Tibial nerve (tissue), 4 donors: ENCODE measurements at places on chromosomes 3 and 15. TPM values are rescaled to one million over a fixed set of nuclear protein-coding genes. Genes with fewer than 3 reads are reported as not detected.

DNA sequence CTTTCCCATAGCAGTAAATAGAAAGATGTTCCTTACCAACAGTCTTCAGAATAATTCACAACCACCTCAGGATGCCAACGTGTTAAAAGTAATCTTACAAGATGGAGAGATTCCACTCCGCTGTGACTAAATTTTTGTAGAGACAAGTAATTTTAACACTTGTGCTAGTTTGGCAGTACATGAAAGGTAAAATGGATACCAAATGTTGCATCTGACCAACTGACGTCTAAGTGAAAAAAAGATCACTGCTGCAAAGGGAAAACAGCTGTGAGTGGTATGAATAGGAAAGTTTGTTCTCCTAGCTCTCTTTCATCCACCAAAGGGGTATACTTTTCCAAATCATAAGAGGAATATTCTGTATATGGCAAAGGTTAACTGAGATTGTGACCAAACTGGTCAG is 2.6 kb downstream of the SPG21 start:
- H3K27me3 ChIP-seq: no peaks in the 10 kb centered on the region
- DNase-seq: no peak
- H3K4me3 ChIP-seq: no peak overlapping the region
- H3K36me3 ChIP-seq: no peaks in the 10 kb centered on the region
- H3K27ac ChIP-seq: peak overlapping the region; percentile 2

DNA sequence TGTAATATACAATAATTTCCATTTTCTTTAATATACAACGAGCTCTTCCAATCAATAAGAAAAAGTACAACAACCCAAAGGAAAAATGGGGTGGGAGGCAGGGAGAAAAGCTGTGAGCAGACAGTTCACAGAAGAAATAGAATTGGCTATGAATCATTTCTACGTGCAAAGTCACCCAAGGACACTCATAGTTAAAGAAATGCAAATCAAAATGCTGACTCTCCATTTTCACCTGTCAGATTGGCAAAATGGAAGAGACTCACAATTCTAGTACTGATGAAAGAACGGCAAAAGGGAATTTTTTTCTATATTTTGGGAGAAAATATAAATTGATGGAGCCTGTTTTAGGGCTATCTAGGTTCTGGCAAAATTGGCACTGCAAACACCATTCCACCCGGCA is 116.3 kb upstream of the MEF2A start:
- no peak overlapping the region for H3K4me3 ChIP-seq
- peaks cover 12% of the 10 kb centered on the region for H3K4me1 ChIP-seq
- H3K27me3 ChIP-seq: no peaks in the 10 kb centered on the region
- H3K36me3 ChIP-seq: no peaks in the 10 kb centered on the region
- no peak for DNase-seq

DNA sequence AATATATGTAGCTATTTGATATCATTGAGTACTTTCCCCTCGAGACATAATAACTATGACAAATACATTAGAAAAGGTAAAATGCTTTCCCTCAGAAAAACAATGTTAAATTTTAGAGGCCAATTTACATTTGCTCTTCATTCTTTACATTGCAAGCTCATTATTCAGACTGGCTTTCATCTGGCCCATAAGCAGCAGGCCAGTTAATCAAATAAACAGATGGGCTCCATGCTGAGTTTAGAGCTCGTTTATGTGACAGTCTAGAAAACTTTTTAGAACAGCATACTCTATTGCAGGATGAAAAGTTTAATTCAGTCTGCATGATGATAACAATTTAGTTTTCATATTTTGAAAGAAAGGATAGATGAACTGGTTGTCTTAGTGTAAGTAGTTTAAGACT is 150.6 kb downstream of the DUT start:
- no peak for DNase-seq
- H3K4me3 ChIP-seq: no peak overlapping the region
- H3K4me1 ChIP-seq: no peaks in the 10 kb centered on the region
- peaks cover 65% of the 10 kb centered on the region for H3K36me3 ChIP-seq
- H3K27ac ChIP-seq: no peak overlapping the region
- no peaks in the 10 kb centered on the region for H3K27me3 ChIP-seq

- no peak overlapping the region for H3K27ac ChIP-seq
- H3K27me3 ChIP-seq: no peaks in the 10 kb centered on the region
- no peak for DNase-seq
- no peak overlapping the region for H3K4me3 ChIP-seq
These were observed 189.2 kb downstream of the NTRK3 start for GRCh38 chr15:88067331-88067685.

DNA sequence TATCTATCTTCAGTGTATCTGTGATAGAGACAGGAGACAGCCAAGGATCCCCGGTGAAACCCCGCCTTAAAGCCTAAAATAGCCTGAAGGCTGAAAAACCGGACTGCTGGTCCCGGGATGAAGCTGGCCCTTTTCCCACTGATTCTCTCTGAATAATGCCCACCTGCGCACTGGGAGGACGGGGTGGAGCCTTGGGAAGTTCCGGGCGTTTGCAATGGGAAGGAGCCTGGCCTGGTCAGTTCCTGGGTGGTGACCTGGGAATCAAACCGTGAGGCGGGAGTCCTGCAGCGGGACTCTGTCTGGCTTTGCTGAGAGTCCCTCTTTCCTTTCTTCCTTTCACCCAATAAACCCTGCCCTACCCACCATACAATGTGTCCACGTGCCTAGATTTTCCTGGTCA is 157.9 kb downstream of the C3orf38 start:
- H3K4me1 ChIP-seq: no peaks in the 10 kb centered on the region
- no peaks in the 10 kb centered on the region for H3K36me3 ChIP-seq
- no peak overlapping the region for H3K4me3 ChIP-seq
- H3K27me3 ChIP-seq: no peaks in the 10 kb centered on the region
- no peak for DNase-seq

DNA sequence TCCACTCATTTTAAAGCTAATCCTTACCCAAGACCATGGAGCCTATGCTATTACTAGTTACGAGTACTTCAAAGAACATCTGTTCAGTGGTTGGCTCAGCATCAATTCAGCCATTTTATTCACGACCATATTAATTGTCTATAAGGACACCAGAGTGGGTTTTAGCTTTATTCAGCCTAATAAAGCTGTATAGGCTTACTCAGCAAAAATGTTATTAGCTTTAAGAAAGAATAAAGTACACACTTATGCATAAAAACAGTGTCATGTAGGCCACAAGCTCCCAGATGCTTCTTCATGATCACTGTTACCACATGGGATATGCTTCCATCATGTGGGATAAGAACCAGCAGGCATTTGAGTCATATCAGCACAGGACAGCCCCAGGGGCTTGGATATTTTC is 87.4 kb upstream of the GPR149 start:
- H3K36me3 ChIP-seq: no peaks in the 10 kb centered on the region
- no peaks in the 10 kb centered on the region for H3K4me1 ChIP-seq
- DNase-seq: no peak
- H3K27me3 ChIP-seq: no peaks in the 10 kb centered on the region

DNA sequence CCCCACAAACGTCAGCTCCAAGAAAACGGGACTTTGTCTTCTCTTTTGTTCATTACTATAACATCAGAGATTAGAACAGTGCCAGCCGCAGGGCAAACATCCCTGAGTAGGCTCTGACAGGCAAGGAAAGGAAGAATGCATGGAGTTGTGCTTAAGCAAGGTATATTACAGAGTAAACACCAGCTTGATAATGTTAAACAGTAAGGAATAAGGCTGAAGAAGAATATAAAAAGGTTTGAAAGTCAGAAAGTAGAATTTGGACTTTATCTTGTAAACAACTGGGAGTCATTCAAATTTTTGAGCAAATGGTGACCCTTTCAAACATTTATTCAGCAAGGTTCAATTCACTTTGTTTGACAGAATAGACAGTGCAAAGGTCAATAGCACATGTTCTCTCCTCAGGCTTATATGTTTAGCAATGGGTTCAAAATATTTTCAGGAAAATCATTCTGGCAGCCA is 11.0 kb downstream of the GABPB1 start:
- H3K27me3 ChIP-seq: no peaks in the 10 kb centered on the region
- DNase-seq: no peak
- H3K4me3 ChIP-seq: no peak overlapping the region
- no peaks in the 10 kb centered on the region for H3K36me3 ChIP-seq

Gene FOXB1
- total RNA-seq: not detected

Gene CAPN3
- 29.7 TPM for total RNA-seq
